Activated B cell treated with CpG ODN at 0.5 μM for 24 hours (primary cell): ENCODE measurements at places on chromosomes 12 and 14. TPM values are rescaled to one million over a fixed set of nuclear protein-coding genes. Genes with fewer than 3 reads are reported as not detected.

- no peak overlapping the region for H3K4me3 ChIP-seq
- H3K27ac ChIP-seq = no peak overlapping the region
- DNase-seq = no peak
- H3K27me3 ChIP-seq = no peaks in the 10 kb centered on the region
- H3K4me1 ChIP-seq = no peaks in the 10 kb centered on the region
These were observed 25.2 kb downstream of the HAL start for GRCh38 chr12:95970905-95971304.

DNA sequence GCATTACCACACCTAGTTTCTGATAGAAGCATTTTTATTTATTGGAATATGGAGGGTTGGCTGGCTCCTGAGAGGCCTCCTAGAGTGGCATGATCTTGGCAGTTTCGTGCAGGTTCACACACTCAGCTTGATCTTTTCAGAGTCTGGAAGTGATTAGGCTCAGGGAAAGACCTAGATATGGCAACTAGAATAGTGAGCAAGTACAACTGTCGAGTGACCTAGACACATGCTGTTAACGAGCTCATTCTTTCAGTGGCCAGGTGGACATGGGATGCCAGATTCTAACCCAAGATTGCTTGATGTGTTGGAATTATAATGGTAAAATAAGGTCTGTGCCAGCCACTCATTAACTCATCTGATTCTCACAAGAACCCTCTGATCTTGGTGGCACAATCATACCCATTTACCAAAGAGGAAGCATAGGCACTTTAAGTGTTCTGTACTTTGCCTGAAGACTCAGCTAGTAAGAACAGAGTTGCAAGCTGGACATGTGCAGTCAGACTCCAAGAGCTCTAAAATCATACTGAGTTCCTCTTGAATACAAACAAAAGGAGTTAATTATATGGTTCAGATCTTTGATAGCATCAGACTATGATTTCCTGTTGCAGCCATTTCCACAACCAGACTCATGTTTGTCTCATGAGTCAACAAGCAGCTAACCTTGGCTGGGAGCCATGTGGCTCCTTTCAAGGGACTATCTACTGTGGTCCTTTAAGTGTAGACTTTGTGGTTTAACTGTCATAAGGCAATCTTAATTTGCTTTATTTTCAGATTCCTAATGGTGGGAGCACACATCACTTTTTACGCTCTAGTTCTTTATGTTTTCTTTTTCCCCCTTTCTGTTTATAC is 144.2 kb downstream of the PLEKHA5 start:
- H3K27me3 ChIP-seq = no peaks in the 10 kb centered on the region
- H3K4me3 ChIP-seq = no peak overlapping the region
- H3K27ac ChIP-seq = no peak overlapping the region

DNA sequence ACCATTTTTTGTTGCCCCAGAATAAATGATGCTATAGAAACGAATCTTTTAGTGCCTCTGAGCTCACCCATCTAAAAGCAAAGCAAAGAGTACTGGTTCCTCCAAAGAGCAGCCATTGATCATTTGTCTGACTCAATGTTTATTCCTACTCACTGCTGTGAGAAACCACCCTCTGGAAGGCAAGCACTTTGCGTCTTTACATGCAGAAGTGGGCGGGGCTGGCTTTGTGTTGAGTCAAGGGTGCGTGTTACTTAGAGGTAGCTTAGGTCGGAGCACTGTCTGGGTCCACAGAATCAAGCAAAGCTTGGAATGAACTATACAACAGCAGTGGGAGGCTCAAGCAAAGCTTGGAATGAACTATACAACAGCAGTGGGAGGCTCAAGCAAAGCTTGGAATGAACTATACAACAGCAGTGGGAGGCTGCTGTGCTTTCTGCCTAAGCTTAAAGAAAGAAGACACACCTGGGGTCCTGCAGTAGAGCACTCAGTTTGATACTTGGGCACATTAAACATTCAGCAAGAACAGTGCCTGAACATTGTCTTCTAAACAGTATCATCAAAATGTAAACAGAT is 77.2 kb upstream of the PRICKLE1 start:
- no peak overlapping the region for H3K4me3 ChIP-seq
- peaks cover 6% of the 10 kb centered on the region for H3K27me3 ChIP-seq
- no peaks in the 10 kb centered on the region for H3K4me1 ChIP-seq
- no peak overlapping the region for H3K27ac ChIP-seq

DNA sequence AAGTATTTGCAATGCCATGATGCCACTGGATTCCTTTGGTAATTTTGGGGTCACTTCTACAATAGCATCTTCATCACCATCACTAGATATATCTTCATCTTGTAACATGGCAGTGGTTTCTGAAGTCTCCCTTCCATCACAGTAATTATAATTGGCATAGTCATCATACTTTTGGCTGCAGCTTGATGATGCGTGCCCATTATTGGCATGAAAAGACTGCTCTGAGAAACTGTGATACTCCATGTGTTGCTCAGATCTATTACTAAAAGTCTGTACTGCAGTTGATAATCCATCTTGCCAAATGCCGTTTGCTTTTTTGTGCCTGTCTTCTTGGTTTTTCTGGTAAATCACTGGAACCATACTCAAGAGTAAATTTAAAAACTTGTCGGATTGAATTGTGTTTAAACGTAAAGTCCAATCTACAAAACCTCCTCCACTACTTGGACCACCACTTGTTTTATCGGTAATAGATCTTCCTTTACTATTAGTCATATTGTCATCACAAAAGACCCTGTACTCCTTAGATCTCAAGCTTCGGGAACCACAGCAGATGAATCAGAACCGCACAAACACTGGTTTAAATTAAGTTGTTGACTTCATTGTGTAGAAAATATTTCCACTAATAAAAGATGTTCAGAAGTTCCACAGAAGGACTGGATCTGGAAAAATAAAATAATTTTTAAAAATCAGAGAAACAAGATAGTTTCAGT is 29.9 kb downstream of the SLC41A2 start:
- no peak overlapping the region for H3K4me3 ChIP-seq
- no peaks in the 10 kb centered on the region for H3K36me3 ChIP-seq
- DNase-seq = no peak
- no peak overlapping the region for H3K27ac ChIP-seq

- no peak overlapping the region for H3K27ac ChIP-seq
- H3K4me1 ChIP-seq = no peaks in the 10 kb centered on the region
- H3K36me3 ChIP-seq = peaks cover 14% of the 10 kb centered on the region
- H3K4me3 ChIP-seq = no peak overlapping the region
These were observed 32.4 kb downstream of the PLEKHG7 start for GRCh38 chr12:92735131-92735721.

DNA sequence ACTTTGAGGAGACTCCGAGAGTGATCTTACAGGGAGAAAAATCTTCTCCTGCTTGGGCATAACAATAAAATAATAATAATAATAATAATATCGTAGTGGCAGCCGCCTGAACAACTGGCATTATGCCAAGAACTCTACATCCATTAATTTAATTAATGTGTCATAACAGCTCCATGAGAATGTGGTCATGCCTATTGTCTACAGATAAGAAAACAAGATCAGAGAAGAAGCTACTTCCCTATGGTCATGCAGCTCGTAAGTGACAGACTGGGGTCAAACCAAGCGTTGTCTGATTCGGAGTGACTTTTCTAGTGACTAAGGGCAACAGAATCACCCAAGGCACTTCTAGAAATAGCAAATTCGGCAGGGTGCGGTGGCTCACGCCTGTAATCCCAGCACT is 11.7 kb downstream of the PROX2 start:
- no peak overlapping the region for H3K4me3 ChIP-seq
- no peaks in the 10 kb centered on the region for H3K36me3 ChIP-seq
- H3K27me3 ChIP-seq = no peaks in the 10 kb centered on the region
- no peak for DNase-seq

GRCh38 chr12:121128908-121129810 is 3.5 kb upstream of the P2RX7 start:
- peaks cover 67% of the 10 kb centered on the region for H3K4me1 ChIP-seq
- peak overlapping the region; percentile 99 for H3K27ac ChIP-seq
- no peaks in the 10 kb centered on the region for H3K36me3 ChIP-seq
- H3K27me3 ChIP-seq = no peaks in the 10 kb centered on the region
- peak overlapping the region; percentile 87 for H3K4me3 ChIP-seq
- DNase-seq = peak; percentile 65

- no peak for DNase-seq
- H3K27ac ChIP-seq = no peak overlapping the region
- no peak overlapping the region for H3K4me3 ChIP-seq
- peaks cover 4% of the 10 kb centered on the region for H3K27me3 ChIP-seq
- peaks cover 7% of the 10 kb centered on the region for H3K4me1 ChIP-seq
These were observed 75.0 kb upstream of the MAP1LC3B2 start for GRCh38 chr12:116483959-116484750.

DNA sequence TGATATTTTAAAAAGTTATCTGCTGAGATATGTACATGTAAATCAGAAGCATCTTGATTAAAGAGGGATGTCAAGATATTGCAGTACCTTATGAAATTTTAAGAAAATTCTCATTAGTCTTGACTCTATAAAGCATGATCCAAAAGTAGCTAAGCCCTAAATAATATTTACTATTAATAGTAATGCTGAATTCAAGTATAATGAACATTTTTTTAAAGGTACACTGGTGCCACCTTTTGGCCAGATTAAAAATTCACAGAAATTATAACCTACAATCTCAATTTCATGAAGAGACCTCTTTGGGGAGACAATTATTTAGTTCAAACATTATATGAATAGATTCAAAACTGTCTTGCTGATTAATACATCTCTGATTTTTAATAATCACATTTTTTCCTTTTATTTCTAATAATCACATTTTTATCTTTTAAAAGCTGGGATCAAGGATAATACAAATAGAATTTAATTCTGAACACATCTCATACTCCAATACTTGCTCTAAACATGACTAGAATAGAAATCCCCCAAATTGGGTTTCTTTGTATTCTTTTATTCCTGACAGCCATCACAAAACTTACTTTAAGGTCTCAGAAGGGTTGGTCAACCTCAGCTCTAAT is 13.4 kb downstream of the AKAP5 start:
- peaks cover 4% of the 10 kb centered on the region for H3K4me1 ChIP-seq
- peaks cover 18% of the 10 kb centered on the region for H3K36me3 ChIP-seq
- DNase-seq = no peak
- H3K4me3 ChIP-seq = no peak overlapping the region

- no peak for DNase-seq
- H3K27ac ChIP-seq = no peak overlapping the region
- H3K4me1 ChIP-seq = peaks cover 6% of the 10 kb centered on the region
- H3K27me3 ChIP-seq = peaks cover 15% of the 10 kb centered on the region
These were observed 28.4 kb downstream of the NOC4L start for GRCh38 chr12:132172619-132173018.

DNA sequence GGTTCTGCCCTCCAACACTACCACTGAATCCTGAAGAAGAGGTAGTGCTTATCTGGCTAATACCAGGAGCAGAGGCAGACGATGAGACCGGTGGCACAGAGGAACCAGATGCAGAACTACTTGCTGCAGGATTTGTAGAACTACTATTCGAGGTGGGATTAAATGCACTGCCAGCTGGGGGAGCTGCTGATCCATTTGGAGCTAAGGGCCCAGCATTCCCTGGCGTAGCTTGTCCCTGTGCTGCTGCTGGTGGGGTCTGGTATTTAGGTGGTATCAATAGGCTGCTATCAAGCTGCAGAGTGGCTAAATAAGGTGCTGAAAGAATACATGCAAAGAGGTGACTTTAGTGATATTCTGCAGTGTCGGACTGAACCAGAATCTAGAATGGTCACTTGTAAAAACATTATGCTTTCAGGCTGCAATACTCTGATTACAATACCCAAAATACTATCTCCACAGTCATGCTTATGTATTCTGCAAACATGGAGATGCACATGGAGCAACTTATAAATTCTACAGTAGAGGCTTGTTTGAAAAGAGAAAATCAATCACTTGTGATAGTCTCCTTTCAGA is 294.2 kb downstream of the MED13L start:
- H3K27ac ChIP-seq = no peak overlapping the region
- H3K4me3 ChIP-seq = no peak overlapping the region
- H3K27me3 ChIP-seq = no peaks in the 10 kb centered on the region
- peaks cover 74% of the 10 kb centered on the region for H3K36me3 ChIP-seq

GRCh38 chr12:2215709-2216560 is 163.1 kb downstream of the CACNA1C start:
- peaks cover 10% of the 10 kb centered on the region for H3K27me3 ChIP-seq
- DNase-seq = no peak
- no peaks in the 10 kb centered on the region for H3K4me1 ChIP-seq

- H3K27me3 ChIP-seq = no peaks in the 10 kb centered on the region
- no peak overlapping the region for H3K27ac ChIP-seq
- no peak for DNase-seq
- no peak overlapping the region for H3K4me3 ChIP-seq
- peaks cover 56% of the 10 kb centered on the region for H3K36me3 ChIP-seq
- H3K4me1 ChIP-seq = peaks cover 13% of the 10 kb centered on the region
These were observed 6.0 kb downstream of the EID3 start for GRCh38 chr12:104309446-104309993.

DNA sequence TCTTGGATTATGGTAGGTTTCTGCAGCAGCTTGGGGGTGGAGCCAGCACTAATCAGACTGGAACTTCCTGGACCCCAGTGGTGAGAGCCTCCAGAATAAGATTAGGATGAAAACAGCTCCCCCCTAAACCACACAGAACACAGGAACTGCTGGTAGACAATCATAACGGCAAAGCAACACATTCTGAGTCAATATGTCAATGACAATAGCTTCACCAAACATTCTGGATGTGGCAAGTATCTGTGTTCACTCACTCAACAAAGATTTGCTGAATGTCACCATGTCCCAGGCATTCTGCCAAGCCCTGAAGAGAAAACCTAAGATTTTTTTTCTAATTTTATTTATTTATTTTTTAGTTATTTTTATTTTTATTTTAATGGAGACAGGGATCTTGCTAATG is 65.2 kb downstream of the LRRC74A start:
- DNase-seq = no peak
- no peaks in the 10 kb centered on the region for H3K4me1 ChIP-seq
- no peak overlapping the region for H3K4me3 ChIP-seq
- no peak overlapping the region for H3K27ac ChIP-seq
- peaks cover 5% of the 10 kb centered on the region for H3K27me3 ChIP-seq
- H3K36me3 ChIP-seq = no peaks in the 10 kb centered on the region

- H3K27me3 ChIP-seq = peaks cover 1% of the 10 kb centered on the region
- no peaks in the 10 kb centered on the region for H3K4me1 ChIP-seq
- H3K4me3 ChIP-seq = no peak overlapping the region
- H3K27ac ChIP-seq = no peak overlapping the region
These were observed 36.6 kb downstream of the LRP6 start for GRCh38 chr12:12230275-12230674.

The FSCB gene
- not detected in 2 replicates for total RNA-seq

The ACOT6 gene
- total RNA-seq = not detected in 2 replicates

The ABHD4 gene
- 12.1 and 13.0 TPM in 2 replicates for total RNA-seq

The SPIC gene
- 0.27 and 0.37 TPM in 2 replicates for total RNA-seq

The FOXM1 gene
- total RNA-seq = 1.8 and 2.8 TPM in 2 replicates

The PRH2 gene
- total RNA-seq = not detected in 2 replicates

The CPNE6 gene
- 0.09 TPM in 1 of 2 replicates, not detected in the other for total RNA-seq

The PRPH gene
- total RNA-seq = not detected in 2 replicates

The PSMB11 gene
- total RNA-seq = not detected in 2 replicates

The CPM gene
- 6.3 and 10.1 TPM in 2 replicates for total RNA-seq

The SERPINA9 gene
- total RNA-seq = 0.24 and 0.40 TPM in 2 replicates

The VSIG10 gene
- 1.6 and 2.4 TPM in 2 replicates for total RNA-seq

The CISTR gene
- total RNA-seq = not detected in 2 replicates

The SMIM41 gene
- total RNA-seq = 0.24 TPM in 1 of 2 replicates, not detected in the other
